Tongue (tissue), 3 donors: ENCODE measurements at places on chromosomes 5 and 9.

GRCh38 chr9:136296434-136297015 lies 7.4 kb downstream of the CCDC187 start:
- no peak for DNase-seq

DNA sequence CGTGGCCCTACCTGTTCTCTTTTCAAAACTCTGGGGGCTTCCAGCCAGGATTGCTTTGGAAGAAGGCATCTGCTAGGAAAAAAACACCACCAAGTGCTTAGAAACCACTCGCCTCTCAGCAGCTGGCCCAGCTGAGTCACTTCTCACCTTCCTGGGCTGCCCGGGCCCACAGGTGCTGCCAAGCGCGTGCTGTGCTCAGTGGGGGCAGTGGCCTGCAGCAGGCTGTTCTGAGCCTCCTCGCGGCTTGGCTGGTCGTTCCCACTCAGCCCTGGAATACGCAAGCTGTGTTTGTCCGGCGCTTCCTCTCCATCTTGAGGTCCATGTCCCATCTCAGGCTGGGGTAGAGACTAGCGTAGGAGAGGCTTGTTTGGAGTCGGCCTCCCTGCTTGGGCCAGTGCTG lies 102.5 kb upstream of the FCN2 start:
- DNase-seq = no peak

DNA sequence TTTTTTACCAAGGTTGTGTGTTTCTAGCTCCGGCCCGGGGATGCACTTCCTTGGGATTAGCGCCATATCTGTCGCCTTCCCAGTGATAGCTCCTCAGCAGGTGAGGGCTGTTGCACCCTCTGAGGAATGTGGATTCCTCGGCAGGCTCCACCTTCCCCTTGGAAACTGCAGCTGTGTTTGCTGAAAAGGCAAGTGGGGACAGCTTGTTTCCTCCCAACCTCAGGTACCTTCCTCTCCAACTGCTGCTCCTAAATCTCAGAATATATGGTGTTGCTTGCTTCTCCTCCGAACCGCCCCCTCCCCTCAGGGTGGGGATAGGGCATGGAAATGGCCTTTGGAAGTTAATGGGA lies 1.3 kb downstream of the SLC1A1 start:
- peak; percentile 26 for DNase-seq

GRCh38 chr5:148176480-148176879 lies 8.1 kb downstream of the SPINK14 start:
- DNase-seq = no peak

GRCh38 chr9:110762783-110763182 lies 94.2 kb downstream of the MUSK start:
- DNase-seq = no peak

GRCh38 chr5:150625831-150626746 lies 14.4 kb upstream of the SYNPO start:
- DNase-seq = no peak

DNA sequence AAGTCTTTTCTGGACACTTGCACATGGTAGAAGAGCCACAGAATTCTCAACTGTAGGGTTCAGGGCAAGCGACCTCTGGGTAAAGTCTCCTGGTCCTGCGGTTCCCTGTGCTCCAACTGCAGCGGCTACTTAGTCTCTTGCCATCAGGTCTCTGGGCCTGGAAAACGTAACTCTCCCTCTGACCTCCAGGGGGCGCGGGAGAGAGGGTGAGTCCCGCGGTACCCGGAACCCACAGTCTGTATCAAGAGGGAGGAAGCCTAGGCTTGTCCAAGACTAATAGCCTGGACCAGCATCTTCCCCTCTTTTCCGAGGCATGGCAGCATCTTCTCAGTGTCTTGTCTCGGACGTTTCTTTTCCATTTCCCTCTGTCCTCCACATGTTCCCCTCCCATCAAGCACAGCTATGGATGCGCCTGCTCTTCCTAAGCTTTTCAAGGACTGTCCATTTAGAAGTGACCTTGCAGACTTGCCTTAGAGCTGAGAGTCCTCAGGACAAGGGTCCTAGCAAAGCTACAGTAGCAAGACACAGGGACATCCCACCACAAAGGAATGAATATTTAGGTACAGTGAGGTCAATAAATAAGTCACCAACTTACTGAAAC lies 59.3 kb downstream of the FSTL4 start:
- peak; percentile 64 for DNase-seq

DNA sequence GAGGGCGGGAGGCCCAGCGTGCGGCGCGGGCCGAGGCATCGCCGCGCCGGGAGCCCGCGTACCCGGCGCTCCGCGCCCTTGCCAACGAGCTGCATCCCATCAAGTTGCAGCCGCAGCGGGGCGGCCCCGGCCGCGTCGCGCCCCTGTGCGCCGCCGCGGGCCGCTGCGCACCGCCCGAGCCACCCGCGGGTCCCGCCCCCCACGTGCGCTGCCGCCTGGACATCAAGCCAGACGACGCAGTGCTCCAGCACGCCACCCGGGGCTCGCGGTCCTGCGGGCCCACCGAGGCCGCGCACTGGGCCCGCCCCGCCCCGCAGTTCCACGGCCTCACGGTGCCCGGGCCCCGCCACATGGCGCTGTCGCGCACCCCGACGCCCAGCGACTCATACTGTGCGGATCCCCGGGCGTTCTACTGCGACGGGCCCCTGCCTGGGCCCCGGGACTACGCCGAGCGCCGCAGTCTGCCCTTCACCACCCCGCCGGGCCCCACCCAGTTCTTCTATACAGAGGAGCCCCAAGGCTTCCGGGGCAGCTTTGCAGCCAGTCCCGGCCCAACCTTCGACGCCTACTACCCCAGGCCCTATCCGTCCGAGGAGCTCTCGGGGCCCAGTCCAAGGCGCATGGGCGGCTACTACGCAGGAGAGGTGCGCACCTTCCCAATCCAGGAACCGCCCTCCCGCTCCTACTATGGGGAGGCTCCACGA lies 2.6 kb downstream of the AJM1 start:
- no peak for DNase-seq

DNA sequence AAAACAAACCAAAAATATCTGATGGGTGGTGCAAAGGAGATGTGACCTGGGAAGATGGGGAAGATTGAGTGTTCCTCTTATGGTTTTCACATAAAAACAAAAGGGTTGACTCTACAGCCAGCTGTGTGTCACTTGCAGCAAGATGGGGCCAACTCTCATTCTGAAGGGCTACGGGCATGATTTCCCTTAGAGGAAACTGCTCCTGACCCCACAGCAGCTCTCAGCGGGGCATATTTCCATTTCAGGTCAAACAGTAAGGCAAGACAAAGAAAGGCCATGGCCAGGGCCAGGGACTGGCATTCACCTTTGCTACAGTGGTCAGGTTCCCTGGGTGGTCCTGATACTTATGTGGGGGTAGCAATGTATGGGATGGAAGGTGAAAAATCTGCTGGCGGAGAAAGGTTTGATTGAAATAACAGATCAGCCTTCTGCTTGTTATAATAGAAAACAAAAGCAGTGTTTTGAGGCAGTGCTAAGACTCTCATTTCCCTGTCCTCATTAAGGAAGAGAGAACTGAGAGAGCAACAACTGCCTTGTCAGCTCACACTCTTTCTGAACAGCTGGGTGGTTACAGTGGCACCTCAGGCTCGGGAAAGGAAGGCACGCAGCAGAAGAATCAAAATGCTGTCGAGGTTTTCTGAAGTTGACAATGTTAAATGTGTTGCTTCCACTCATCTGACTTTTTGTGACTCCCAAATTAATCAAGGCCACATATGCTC lies 120.7 kb upstream of the PCA3 start:
- no peak for DNase-seq

- DNase-seq = no peak
These were observed 128.0 kb downstream of the RASEF start for GRCh38 chr9:82934949-82935348.

DNA sequence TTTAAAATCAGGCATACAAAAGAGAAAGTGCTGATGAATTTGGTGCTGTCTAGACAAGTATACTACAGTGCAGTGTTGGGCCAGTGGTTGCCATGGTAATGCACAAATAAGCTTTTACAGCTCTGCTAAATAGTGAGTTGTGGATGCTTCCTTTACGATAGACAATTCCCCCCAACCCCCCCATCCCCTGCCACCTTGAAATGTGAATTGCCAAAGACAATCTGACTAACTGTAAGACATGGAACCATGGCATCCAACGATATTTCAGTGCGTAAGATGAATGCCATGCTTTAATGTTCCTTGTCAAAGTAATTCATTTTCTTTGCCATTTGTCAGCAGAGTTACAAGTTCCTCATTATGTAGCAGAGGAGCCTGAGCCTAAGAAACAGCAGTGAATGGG lies 91.5 kb upstream of the NREP start:
- peak; percentile 53 for DNase-seq

GRCh38 chr5:9898319-9898718 lies 268.2 kb upstream of the TAS2R1 start:
- DNase-seq = peak; percentile 68

GRCh38 chr5:129465776-129466344 lies 5.8 kb downstream of the ADAMTS19 start:
- DNase-seq = no peak

DNA sequence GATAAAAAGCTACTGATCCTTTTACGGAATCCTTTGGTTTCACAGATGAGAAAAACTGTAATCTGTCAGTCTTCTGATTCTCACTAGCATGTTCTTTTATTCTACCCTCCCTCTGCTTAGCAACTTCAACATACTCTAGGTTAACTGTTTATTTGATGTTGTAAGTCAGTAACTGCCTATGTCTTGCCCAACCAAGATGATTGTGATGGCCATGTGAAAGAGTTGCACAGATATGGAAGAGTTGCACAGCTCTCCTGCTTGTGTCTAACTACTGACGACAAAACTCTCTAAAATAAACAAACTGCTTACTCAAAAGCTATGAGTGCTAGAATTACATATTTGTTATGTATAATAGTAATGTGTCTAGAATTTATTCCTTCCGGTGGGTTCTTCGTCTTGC lies 227.3 kb upstream of the DAB2 start:
- no peak for DNase-seq

- DNase-seq = no peak
These were observed 158.6 kb downstream of the FAM114A2 start for GRCh38 chr5:153880106-153880505.

DNA sequence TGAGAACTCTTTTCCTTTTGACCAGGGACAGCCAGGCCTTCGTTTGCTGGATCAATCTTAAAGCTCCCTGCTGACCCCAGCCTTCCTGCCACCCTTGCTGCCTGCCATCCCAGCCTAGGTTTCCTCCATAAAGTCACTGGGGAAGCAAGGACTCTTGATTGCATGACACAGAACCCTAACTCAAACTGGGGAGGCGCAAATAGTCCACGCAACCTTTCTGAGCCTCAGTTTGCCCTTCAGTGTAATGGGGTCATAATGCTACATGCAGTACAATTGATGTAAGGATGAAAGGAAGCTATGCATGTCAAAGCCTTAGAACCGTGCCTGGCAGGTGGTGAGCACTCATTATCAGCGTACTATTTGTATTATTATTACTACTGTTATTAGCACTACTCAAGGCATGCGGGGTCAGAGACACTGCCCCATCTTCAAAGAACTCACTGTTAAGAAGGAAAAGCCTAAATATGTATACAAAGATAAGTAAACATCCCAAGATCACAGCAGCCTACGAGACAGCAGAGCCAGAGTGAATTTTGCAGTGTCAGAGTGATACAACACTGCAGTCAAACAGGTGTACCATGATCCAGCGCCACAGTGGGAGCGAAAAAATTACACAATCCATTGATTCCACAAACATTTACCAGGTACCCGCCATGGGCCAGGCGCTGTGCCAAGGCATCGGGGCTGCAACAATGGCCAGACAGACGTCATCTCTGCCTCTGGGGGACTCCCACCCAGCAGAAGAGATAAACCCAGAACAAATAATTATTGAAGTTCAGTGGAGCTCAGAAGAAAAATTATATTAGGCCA lies 16.9 kb upstream of the CPLX2 start:
- peak; percentile 41 for DNase-seq

- DNase-seq = peak; percentile 60
These were observed 26.0 kb downstream of the SKP2 start for GRCh38 chr5:36177715-36178523.

GRCh38 chr5:170571281-170571731 lies 67.5 kb downstream of the KCNIP1 start:
- no peak for DNase-seq

DNA sequence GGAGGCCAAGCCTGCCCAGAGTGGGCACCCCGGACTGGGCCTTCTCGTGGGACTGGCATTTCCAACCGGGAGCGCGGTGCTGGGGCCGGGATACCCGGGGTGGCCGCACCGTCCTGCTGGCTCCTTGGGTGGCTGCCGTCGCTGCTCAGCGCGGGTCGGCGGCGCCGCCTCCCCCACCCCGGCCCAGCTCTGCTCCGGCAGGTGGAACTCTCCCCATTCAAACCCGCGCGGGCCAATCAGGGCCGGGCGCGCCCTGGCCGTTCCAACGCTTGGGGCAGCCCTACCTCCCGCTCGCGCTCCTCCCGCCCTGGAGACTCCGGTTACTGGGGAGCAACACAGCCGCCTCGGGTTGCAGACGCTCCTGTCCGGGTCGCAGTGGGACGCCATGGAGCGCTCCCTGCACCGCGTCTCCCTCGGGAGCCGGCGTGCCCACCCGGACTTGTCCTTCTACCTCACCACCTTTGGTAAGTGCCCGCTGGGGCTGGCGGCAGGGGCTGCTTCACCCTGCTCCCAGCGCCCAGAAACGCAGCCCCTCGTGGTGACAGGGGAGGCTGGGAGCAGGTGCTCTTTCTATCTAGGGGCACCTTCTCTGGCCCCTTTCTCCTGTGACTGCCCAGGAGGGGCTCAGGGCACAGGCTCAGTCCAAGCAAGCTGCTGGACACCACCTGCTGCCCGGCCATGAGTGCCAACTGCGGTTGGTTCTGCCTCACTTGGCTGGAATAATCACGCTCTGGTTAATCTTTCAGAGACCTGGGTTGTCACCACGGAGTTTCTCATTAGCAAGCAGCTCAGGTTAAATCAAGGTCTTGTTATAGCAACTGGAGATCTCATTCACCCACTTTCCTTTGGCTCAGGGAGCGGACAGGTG lies at the start of gene RGS3:
RGS3 (plus strand) TSS at position 310 of the 868 bp plus-strand sequence; CDS start at position 386, 76 bp downstream.
- peak; percentile 73 for DNase-seq

GRCh38 chr9:69389437-69389995 lies 64.5 kb downstream of the ENTREP1 start:
- DNase-seq = peak; percentile 25

DNA sequence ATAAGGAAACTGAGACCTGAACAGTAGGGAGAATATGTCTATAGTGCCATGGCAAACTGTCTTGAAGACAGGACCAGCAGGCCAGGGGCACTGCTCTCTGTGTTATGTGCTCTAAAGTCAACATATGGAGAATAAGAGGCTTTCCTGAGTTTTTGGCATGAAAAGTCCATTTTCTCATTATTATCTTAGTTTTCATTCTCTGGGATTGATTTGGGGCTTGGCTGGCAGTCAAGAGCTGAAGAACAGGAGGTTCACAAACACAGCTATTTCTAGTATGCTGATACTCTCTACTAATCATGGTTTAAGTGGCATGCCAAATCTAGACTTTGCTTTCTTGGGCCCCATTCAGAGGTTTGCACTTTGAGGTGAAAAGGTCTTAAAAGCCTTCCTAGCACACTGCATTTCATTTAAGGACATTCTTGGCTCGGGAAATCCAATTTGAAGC lies 404.4 kb downstream of the ZNF608 start:
- peak; percentile 88 for DNase-seq

- DNase-seq = no peak
These were observed 34.6 kb upstream of the IL17B start for GRCh38 chr5:149413477-149414210.

GRCh38 chr5:45277860-45278259 lies 418.3 kb downstream of the HCN1 start:
- DNase-seq = no peak
